ENCODE measurements at places on chromosomes 16 and 17.

- no peak for DNase-seq
Observed at GRCh38 chr17:61442878-61443474, 9.2 kb upstream of the TBX4 start.

GRCh38 chr17:61253362-61253761, 146.3 kb upstream of the TBX2 start:
- no peak for DNase-seq

DNA sequence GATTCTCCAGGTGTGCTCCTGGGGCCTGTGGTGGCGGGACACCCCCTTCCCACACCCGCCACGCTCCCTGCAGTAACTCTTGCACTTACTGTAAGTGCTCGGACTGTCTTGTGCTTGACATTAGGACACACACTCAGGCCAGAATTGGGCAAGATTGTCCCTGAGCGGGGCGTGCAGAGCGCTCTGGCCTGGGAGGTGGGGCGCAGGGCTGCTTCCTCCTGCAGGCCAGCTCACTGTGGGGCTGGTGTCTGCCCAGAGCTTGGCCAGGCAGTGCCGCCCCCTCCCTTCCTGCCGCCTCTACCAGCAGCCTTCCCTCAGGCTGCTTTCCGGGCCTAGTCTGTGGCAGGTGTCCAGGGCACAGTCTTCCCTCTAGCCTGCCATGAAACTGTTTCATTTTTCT, 6.1 kb upstream of the ATP6V0C start:
- no peak for DNase-seq

GRCh38 chr16:48535831-48536613, 74.0 kb downstream of the N4BP1 start:
- peak; percentile 89 for DNase-seq

DNA sequence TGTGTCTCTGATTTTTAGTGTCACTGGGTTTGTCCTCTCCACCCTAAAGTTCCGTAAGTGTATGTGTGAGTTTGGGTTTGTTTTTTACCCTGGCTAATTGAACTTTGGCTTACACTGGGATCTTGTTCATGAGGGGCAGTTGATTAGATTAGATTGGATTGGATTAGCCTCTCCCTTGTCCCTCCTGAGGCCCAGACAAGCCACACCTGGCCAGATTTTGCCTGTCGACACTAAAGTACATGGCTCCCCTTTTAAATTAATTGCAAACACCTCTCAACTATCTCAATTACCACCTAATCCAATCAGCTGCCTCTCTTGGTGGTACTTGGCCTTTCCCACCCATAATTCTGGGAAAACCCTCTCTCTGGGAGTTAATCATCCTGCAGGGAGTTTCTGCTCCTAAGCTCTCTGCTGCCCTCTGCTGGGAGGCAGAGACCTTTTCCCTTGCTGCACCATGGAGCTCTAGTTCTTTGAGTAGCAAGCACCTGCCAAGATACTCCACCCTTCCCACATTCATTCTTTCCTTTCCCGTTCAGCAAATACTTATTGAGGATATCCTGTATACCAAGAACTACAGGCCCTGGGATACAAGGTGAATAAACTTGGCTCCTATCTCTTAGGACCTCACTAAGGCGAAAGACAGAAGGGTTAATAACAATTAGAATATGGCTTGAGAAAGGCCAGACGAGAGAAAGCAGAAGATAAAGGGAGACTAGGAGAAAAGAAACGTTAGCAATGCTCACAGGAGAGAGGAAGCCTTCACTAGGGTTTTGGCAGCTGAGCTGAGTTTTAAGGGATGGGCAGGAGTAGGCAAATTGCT, 60.0 kb upstream of the MPHOSPH6 start:
- DNase-seq, result peak; percentile 91

GRCh38 chr17:8728251-8728938, 16.2 kb downstream of the CCDC42 start:
- no peak for DNase-seq

- DNase-seq, result no peak
Observed at GRCh38 chr16:88759245-88759975, 25.6 kb downstream of the PIEZO1 start.

- no peak for DNase-seq
Observed at GRCh38 chr16:71350821-71351557, 7.5 kb upstream of the CALB2 start.

DNA sequence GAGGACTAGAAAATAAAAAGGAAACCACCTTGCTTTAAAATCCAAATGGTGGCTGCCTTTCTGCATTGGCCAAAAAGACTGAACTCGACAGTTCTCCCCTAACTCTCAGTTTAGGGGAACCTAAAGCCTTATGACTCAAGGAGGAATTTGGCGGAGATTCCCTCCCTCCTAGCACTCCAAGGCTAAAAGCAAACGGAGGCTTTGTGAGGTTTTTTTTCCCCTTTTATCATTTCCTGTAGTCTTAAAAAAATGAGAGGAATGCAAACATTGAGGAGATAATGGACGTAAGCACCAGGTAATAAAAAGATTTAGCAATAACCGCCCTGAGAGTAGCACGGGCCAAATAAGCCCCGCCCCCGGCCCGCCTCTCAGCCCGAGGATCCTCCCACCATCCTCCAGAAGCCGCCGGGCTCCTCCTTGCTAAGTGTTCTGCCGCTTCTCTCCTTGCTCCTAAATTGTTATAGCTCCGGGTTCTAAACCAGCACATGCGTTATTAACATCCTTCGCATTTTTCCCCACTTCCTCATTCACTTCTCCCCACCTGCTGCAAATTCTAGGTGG, 5.8 kb upstream of the KIFC3 start:
- peak; percentile 88 for DNase-seq

DNA sequence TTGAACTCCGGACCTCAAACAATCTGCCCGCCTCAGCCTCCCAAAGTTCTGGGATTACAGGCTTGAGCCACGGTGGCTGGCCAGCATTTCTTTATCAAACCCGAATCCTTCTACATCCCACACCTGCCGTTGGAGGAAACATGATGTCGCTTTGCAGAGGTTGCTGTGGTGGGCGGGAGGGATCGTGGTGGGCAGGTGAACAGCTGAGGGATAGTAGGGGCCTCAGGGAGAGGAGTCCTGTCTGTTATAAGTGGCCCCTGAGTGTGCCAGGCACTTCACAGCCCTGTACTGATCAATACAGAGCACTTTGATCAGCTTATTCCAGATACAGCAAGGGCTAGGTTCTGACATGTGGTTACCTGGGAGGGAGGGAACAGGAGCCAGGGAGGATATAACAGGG, 76.5 kb downstream of the CYLD start:
- no peak for DNase-seq

DNA sequence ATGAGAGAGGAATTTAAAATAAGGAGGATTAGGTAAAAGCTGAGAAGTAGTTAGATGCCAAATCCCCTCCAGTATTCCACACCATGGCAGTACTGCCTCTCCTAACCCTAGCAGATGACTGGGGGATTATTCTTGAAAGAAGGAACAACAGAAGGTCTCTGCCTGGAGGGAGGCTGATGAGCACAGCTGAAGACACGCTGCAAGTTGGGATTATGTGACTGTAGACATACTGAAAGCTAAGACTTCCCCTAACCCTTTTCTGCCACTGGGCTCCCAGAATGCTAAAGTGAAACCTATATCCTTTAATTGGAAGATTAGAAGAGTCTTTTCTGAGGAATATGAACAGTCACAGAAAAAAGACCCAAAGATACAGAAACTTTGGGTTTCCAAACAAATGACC, 27.7 kb upstream of the SLC46A1 start:
- no peak for DNase-seq

DNA sequence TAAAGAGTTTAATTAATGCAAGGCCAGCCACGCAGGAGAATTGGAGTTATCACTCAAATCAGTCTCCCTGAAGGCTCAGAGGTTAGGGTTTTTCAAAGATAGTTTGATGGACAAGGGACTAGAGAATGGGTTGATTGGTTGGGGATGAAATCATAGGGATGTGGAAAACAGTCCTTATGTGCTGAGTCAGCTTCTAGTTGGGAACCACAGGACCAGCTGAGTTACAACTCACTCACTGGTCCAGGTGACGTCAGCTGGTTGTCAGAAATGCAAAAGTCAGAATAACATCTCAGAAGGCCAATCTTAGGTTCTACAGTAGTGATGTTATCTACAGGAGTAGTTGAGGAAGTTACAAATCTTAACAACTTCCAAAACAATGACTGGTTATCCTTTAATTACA, 47.6 kb downstream of the CPD start:
- no peak for DNase-seq

GRCh38 chr17:50149091-50149416, 1.4 kb downstream of the PPP1R9B start:
- DNase-seq, result no peak

DNA sequence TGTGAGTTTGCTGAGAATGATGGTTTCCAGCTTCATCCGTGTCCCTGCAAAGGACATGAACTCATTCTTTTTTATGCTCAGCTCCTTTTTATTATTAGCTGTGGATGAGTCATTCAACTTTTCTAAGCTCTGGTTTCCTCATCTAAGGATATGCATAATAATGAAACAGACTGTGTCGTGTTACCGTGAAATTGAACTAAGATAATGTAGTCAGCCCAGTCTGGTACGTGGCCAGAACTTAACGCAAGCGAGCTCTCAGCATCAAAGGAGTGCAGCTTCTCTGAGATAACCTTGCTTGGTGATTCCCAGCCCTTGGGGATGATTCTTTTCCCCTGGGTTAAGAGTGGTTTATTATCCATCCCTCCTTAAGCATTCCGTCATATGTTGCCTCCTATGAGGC, 454.3 kb upstream of the EEF2KMT start:
- DNase-seq, result no peak

GRCh38 chr17:15238057-15238456, 27.1 kb downstream of the PMP22 start:
- DNase-seq, result no peak

DNA sequence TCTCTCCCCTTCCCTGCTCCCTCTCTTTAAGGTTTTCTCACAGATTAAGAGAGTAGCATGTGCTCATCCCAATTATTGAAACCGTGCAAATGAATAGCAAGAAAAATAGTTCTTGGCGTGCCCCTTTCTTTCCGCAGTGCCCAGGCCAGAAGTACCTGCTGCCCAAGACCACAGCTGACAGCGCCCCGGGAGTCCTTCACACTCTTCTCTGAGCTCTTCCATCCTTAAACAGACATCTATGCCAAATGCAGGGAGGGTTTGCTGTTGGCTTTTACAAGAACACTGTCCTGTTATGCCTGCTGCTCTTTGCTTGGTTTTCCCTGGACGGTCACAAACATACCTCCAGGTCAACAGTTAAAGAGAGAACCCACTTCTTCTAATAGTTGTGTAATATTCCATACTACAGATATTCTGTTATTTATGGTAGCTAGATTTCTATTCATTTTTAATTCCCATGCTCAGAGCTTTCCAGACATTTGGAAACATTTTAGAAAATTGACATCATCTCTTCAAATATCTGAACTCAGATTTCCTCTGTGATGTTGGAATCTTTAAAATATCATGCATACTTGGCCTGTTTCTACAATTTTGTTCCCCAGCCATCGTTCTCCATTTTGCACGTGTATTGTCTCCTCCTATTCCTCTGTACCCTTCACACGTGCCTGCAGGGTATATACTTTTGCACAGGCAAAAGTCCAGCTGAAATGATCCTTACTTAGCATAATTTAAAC, 416.7 kb downstream of the WWOX start:
- no peak for DNase-seq

- no peak for DNase-seq
Observed at GRCh38 chr17:80955078-80955477, 36.6 kb upstream of the CHMP6 start.

DNA sequence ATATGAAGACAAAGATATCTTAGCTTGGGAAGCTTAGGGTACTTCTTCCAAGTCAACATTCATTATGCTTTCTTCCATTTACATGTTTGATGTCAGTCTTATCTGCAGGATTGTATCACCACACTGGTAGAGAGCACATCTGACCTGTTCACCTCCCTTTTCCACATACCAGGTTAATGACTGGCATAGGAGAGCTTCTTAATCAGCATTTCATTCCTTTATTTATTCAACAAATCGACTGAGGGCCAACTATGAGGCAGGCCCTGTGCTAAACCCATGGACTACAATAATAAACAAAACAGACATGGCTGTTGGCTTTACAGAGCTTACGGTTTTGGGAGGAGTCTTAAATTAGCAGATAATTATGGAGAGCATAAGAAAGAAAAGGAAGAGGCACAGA, 378.1 kb upstream of the CDH11 start:
- no peak for DNase-seq

DNA sequence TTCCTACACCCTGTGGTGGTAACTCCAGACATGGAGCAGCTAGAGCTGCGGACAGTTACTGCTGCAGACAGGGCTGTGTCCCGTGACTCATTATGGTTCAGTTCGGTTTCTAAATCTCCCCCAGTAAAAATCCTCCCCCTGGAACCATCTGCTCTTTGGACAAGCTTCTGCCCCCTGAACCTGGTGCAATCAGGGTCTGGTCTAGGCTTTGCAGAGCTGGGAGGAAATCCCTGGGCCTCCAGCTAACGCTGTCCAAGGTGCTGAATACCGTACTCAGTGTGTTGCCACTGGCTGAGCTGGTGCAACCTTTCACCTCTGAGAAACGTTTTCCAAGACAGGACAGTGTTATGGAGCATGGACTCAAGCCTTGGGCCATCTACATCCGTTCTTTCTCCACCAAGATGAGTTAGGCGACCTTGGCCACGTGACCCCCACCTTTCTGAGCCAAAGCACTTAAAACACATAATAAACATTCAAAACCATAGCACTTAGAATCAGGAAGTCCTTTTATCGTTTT, 142.0 kb downstream of the CPPED1 start:
- DNase-seq, result peak; percentile 37

- DNase-seq, result peak; percentile 38
Observed at GRCh38 chr17:57257195-57257894, 1.0 kb downstream of the MSI2 start.

- DNase-seq, result no peak
Observed at GRCh38 chr16:72241008-72241407, 69.1 kb upstream of the PMFBP1 start.

DNA sequence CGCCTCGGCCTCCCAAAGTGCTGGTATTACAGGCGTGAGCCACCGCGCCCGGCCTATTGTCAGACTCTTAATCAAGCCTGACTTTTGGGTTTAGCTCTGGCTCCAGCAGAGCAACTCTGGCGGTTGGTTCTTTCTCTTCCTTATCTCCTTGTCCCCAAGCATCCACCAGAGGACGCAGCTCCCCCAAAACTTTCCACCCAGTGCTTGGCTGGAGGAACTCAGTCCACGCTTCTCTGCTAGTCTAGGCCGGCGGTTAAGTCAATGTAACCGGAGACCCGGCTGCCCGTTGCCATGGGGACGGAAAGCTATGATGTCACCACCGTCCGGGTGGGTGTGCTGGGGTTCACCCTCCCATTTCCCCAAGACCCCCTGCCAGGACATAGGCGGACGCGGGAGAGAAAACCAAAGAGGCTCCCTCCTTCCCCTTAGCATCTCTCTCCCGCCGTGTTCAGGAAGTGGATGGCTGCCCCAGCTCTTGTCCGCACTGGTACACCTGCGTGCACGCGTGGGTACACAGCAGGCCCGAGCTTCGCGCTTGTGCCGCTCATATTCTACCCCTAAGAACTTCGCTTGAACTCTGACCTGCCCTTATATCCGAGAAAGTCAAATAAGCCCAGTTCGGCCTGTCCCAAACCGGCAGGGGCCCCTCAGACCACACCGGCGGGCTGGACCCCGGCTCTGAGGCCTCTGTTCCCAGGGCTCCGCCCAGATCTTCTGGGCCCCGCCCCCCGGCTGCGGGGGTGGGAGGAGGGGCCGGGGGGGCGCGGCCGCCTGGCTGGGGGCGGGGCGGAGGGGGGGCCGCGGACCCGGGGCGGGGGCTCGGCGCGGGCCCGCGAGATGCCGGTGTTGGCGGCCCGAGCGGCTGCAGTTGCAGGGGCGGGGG, at the start of gene RND2:
RND2 (plus strand) TSS at position 825 of the 883 bp plus-strand sequence. CDS start 117 bp downstream, outside the sequence.
- DNase-seq, result peak; percentile 98

GRCh38 chr17:1229900-1230501, 40.2 kb upstream of the BHLHA9 start:
- DNase-seq, result no peak
